Activated CD8-positive, alpha-beta memory T cell treated with anti-CD3 and anti-CD28 coated beads for 24 hours (primary cell): ENCODE measurements at places on chromosomes 12 and 14.

DNA sequence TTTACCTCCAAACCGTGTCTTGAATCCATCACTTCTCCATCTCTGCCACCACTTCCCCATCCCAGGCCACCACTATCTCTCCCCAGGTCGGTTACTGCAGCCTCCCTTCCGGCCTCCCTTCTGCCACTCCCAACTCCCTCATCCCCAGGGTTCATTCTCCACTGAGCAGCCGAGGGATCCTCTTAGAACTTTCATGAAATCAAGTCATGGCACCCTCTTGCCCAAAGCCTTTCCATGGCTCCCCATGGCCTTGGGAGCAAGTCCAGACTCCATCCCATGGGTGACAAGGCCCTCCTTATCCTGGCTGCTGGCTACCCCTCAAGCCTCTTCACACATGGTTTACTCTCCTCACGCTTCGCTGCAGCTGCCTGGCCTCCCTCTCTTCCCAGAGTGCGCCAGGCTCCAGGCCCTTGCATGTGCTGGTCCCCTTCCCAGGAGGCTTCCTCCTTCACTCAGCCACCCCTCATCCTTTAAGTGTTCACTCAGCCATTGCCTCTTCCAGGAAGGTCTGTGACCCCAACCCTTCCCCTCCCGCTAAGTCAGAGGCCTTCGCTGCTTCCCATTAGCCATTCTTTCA is 17.9 kb upstream of the SH2B3 start:
- no peak for DNase-seq

GRCh38 chr12:103523771-103524170 is 28.0 kb upstream of the C12orf42 start:
- DNase-seq: no peak

DNA sequence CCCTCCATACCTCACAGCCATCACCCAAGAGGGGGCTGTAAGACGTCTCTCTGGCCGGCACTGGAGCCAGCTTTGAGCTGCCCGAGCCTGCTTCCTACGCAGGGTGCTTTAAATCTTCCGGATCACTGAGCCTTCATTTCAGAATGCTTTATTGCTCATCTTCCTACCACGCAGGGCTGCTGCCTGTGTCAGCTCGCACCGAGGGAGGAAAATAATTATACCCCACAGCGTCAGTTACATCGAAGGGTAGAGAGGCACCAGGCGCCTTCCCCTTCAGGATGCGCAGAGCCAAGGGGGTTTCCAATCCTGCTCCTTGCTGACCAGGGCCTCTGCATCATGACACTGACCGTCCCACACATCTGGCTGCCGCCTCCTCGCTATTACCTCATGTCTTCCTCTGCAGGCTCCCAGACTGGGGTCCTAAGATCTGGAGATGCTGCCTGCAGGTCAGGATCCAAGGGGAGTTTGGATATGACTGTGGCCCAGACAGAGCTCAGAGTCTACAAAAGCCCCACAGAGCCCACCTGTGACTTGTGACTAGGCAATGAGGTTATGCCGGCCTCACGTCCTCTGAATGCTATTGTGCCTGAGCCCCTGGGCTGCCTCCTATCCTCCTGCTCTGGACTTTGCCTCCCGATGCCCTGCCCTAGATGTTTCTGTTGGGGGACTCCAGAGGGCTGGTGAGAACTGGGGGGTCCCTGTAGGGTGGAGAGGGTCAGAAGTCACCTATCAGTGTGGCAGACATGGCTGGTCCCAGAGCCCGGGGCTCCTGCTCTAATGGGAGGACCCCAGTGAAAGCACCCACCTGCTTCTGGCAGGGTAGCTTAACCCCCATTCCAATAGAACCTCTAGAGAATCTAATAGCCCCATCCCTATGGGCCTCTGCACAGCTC is 220.3 kb upstream of the RTL1 start:
- peak; percentile 32 for DNase-seq

GRCh38 chr12:9936591-9936990 is 4.4 kb upstream of the CLEC2A start:
- no peak for DNase-seq

DNA sequence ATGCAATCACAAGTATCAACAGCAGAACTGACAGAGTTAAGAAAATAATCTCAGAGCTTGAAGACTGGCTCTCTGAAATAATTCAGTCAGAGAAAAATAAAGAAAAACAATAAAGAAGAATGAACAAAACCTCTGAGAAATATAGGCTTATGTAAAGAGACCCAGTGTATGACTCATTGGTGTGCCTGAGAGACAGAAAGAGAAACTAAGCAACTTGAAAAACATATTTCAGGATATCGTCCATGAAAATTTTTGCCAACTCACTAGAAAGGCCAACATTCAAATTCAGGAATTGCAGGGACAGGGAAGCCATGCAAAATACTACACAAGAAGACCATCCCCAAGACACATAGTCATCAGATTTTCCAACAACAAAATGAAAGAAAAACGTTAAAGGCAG is 56.2 kb downstream of the APOBEC1 start:
- no peak for DNase-seq

- DNase-seq: no peak
Observed at GRCh38 chr12:28787151-28787550, 361.9 kb upstream of the FAR2 start.

DNA sequence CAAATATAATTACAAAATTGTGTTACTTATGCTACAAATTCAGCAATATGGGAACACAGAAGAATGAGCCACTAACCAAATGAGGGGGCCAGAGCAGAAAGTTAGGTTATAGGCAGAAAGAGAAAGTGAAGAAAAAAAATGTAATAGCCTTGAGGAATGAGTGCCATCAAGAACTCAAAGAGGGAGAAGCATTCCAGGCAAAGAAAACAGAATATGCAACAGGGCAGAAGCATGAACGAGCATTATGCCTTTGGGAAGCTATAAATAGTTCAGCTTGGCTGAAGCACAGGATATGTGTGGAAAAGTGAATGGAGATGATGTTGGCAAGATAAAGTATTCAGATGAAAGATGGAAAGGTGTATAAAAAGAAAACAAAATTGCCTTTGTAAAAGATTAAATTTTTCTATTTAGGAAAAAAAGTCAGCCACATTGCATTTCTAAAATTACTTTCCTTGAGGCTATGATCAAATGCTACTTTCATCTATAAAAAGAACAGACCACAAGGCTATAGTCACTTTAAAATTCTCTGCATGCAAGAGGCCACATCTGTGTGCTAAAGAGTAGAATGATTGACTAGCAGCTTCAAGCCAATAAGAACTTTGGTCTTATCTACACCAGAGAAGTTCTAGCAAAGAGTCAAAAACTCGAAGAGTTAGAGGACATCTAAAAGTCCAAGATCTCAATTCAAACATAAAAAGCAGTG is 193.6 kb upstream of the GARIN6 start:
- DNase-seq: no peak

GRCh38 chr12:21499765-21500164 is 1.7 kb downstream of the RECQL start:
- no peak for DNase-seq

- no peak for DNase-seq
Observed at GRCh38 chr12:76226397-76226796, 121.8 kb downstream of the BBS10 start.

DNA sequence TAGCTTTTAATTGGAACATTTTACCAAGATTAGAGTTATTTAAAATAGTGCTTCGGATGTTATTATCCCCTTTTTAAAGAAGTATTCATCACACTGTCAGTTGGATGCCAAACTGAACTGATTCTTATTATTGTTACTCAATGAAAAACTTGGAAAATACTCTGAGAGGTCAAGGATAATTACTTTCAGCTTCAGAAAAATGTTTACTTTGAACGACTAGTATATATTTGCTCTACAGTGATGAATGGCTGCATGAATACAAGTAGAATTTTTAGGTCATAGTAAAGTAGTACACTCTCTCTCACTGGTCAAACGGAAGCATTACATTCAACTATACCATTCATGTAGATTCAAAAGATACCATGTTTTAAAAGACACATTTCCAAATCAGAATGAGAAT is 269.2 kb downstream of the CCDC91 start:
- DNase-seq: no peak

DNA sequence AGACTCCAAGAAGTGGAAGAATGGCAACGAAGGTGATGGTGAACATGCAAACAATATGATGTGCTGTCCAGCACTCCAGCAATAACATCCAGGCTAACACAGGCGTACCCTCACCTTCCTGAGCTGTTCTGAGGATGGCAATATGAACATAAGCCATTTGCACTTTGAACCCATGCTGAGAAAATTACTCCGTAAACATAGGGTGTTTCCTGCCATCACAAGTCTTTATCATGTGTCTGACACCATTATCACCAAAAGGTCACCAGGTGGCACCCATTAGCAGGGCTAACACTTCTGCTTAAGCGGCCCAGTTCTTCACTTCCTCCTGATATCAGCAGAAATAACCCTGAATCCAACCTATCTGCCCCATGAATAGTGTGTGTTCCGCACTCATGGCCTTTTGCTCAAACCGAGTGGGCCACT is 482.8 kb downstream of the MED13L start:
- no peak for DNase-seq

- no peak for DNase-seq
Observed at GRCh38 chr12:33047666-33048065, 151.1 kb upstream of the PKP2 start.

GRCh38 chr12:97983796-97984195 is 521.2 kb downstream of the RMST start:
- no peak for DNase-seq

DNA sequence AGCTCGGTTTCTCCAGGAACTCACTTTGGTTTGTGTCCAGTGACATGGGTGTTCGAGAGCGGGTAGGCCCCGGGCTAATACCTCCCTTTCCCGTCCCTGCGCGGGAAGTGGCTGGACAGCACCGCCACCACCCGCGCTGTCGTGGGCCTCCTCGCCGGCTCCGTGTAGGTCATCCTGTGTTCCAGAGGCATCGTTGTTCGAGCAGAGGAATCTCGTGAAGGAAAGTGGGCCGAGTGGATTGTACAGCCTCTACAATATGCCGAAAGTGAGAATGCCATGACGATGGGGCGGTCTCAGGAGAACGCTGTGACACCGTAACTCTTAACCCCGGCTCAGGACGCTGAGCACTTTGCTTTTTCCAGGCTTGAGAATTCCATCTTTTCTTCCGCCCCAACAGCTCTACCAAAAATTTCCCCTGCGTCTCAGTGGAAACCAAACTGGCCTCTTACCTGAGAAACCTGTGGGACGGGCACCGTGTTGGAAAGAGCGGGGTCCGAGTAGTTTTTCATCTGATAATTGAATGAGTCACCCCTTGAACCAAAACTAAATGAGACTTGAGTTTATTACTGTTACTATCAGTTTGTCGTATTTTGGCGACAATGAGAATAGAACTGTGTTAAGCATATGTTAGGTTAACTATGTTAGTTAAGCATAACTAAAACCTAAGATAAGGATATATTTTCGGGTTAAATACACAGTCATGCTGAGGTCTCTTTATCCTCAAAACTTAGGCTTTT is 510 bp downstream of the EIF2S1 start:
- no peak for DNase-seq

DNA sequence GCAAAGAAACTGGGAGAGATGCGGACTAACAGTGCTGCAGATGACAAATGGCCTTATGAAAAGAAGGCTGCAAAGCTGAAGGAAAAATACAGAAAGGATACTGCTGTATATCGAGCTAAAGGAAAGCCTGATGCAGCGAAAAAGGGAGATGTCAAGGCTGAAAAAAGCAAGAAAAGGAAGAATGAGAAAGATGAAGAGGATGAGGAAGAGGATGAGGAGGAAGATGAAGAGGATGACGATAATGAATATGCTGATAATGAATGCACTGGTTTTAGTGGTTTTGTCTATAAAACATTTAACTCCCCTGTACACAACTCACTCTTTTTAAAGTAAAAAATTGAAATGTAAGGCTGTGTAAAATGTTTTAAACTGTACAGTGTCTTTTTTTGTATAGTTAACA is 13.2 kb upstream of the ARID4A start:
- DNase-seq: no peak

GRCh38 chr14:84622357-84622756 is 907.6 kb upstream of the FLRT2 start:
- DNase-seq: no peak

- no peak for DNase-seq
Observed at GRCh38 chr12:119375883-119376190, 41.3 kb downstream of the CCDC60 start.

- DNase-seq: no peak
Observed at GRCh38 chr12:4960030-4960429, 50.3 kb downstream of the KCNA1 start.

DNA sequence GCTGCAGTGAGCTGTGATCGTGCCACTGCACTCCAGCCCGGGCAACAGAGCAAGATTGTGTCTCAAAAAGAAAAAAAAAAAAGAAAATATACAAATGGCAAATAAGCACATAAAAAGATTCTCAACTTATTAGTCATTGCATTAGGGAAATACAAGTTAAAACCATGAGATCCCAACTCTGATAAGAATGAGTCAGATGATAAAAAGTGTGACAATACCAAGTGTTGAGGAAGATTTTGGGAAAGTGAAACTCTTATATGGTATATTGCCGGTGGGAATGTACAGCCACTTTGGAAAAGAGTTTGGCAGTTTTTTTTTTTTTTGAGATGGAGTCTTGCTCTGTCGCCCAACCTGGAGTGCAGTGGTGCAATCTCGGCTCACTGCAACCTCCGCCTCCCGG is 7.6 kb upstream of the PRPF40B start:
- no peak for DNase-seq

DNA sequence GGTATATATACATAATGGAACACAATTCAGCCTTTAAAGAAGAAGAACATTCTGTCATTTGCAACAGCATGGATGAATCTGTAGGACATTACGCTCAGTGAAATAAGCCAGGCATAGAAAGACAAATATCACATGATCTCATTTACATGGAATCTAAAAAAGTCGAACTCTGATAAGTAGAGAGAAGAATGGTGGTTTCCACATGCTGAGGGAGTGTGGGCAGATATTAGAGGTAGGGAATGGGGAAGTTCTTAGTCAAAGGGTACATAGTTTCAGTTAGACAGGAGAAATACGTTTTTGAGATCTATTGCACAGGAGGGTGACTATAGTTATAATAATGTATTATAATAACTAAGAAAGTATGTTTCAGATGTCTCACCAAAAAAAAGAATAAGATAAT is 71.4 kb downstream of the ADAMTS20 start:
- no peak for DNase-seq

DNA sequence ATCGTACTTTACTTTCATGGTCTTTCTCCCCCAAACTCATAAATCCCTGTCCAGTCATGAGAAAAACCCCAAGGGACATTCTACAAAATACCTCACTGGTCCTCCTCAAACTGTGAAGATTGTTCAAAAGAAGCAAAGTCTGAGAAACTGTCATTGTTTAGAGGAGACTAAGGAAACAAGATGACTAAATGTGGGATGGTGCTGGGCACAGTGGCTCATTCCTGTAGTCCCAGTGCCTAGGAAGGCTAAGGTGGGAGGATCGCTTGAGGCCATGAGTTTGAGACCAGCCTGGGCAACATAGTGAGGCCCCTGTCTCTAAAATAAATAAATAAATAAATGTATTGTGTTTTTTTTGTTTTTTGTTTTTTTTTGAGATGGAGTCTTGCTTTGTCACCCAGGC is 74.2 kb upstream of the SCAF11 start:
- no peak for DNase-seq

GRCh38 chr12:92010368-92010767 is 135.3 kb downstream of the BTG1 start:
- DNase-seq: no peak
